Stimulated activated CD4-positive, alpha-beta T cell treated with anti-CD3 and anti-CD28 coated beads, Interleukin-4, amount 100 ng/mL, for 1 hour (primary cell): ENCODE measurements at places on chromosomes 1 and 21.

DNA sequence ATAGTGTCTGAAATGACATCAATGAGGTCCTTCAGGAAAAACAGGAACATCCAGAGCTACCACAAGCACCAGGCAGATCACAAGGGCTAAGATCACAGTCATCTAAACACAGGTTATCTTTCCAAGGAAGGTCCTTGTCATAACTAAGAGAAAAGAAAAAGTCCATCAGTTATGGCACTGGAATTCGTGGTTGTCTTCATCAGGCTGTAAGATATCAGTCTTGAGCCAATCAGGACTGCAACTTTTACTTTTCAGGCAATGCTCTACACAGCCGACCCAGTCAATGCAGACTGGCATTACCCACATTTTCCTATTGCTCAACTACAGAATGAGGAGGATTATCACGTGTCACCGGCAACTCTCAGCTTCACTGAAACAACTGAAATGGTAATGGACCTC is 26.4 kb downstream of the SORT1 start:
- no peak for DNase-seq

GRCh38 chr21:15390049-15390448 is 325.2 kb upstream of the NRIP1 start:
- DNase-seq, result no peak

GRCh38 chr1:61054601-61054993 is 27.8 kb upstream of the NFIA start:
- no peak for DNase-seq

- DNase-seq, result no peak
Observed at GRCh38 chr1:45999507-45999906, 132.9 kb downstream of the PIK3R3 start.

- DNase-seq, result no peak
Observed at GRCh38 chr1:219564109-219564508, 48.8 kb downstream of the ZC3H11B start.

- peak; percentile 74 for DNase-seq
Observed at GRCh38 chr1:206933333-206933945, 11.7 kb upstream of the FCMR start.

DNA sequence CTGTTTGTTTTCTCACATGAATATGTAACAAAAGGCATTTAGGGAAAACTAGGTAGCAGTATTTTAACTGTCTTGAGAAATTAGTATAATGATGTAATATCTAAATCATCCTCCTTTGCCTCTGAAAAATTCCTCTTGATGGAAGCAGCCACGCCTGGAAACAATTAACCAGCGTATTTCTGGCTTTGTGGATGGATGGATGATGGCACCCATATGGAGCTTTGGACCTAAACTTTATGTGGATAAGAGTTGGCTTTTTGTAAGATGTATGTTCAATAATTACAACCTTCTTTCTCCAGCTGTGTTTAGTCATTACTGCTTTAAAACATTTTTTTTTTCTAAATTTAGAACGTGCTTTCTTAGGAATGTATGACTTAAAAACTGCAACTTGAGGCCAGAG is 12.7 kb downstream of the CDCA8 start:
- DNase-seq, result no peak

GRCh38 chr1:61138305-61138704 is 55.9 kb downstream of the NFIA start:
- DNase-seq, result no peak

GRCh38 chr1:194795917-194796593 is 1609.6 kb upstream of the B3GALT2 start:
- DNase-seq, result no peak
